ENCODE measurements at places on chromosomes 7 and 10.

DNA sequence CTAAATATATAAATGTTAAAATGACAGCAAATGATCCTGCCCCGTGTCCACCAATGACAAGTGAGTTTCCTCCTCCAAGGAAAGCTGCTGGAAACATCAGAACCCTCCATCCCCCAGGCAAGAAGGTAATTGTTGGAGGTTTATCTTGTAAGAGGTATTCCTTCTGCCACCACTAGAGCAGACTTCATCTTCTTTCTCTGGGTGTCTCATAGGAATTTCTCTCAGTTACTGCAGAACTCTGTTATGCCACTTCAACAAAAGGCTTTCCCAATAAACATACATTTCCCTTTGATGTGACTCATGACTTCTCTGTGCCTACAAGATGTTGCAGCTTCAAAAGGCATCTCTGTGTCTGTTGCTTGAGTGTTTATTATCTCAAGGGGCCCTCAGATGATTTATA is 279.1 kb downstream of the BMPER start:
- no peak for DNase-seq

DNA sequence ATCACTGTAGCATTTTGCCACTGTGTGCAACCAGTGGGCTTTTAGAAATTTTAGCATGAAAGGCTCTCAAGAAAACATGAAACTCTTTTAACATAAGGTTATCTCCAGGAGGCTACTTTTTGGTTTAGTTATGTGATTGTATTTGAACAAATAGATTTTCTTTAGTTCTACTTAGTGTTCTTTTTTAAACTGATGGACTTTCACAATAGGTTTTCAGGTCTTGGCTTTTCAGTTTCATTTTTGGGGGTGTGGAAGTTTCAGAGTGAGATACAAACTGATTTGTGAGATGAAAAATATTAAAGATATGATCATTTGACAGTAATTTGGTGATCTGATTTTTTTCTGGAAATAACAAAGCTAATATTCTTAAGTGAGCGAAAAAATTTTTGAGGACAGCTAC is 344.1 kb downstream of the PHF14 start:
- DNase-seq = no peak

- DNase-seq = no peak
Observed at GRCh38 chr10:24790073-24790472, 66.4 kb upstream of the ARHGAP21 start.

GRCh38 chr10:15606377-15606776 is 113.3 kb downstream of the ITGA8 start:
- no peak for DNase-seq

GRCh38 chr10:44858988-44859387 is 52.1 kb upstream of the TMEM72 start:
- DNase-seq = no peak

DNA sequence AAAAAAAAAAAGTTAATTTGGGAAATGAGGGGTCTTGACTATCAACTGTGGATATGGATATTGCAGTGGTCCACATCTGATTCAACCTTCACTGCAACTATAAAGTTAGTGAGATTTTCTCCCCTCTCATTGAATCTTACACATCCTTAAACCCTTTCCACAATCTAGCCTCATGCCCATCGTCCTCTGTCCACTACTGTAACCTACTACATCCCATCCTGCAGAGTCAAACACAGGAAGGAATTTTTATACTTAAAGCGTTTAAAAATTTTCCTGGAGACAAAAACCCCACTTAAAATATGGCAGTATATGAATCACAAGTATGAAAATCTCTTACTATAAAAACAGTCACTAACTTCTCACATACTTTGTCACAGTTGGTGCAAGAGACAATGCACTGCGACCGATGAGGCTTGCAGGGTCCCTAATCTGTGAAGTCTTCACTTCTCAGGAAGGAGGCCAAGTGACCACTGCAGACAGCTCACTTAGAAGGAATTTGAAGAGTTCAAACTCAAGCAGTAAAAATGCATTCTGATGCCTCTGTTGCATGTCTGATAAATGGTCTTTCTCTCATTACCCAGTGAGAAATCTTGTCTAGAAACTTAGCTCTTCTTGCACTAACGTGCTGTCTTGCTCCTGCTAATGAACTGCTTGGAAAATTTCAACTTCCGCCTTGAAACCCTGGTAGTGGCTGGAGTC is 50.3 kb upstream of the ST8SIA6 start:
- DNase-seq = peak; percentile 81

GRCh38 chr10:14740684-14741247 is 33.9 kb downstream of the FAM107B start:
- no peak for DNase-seq

DNA sequence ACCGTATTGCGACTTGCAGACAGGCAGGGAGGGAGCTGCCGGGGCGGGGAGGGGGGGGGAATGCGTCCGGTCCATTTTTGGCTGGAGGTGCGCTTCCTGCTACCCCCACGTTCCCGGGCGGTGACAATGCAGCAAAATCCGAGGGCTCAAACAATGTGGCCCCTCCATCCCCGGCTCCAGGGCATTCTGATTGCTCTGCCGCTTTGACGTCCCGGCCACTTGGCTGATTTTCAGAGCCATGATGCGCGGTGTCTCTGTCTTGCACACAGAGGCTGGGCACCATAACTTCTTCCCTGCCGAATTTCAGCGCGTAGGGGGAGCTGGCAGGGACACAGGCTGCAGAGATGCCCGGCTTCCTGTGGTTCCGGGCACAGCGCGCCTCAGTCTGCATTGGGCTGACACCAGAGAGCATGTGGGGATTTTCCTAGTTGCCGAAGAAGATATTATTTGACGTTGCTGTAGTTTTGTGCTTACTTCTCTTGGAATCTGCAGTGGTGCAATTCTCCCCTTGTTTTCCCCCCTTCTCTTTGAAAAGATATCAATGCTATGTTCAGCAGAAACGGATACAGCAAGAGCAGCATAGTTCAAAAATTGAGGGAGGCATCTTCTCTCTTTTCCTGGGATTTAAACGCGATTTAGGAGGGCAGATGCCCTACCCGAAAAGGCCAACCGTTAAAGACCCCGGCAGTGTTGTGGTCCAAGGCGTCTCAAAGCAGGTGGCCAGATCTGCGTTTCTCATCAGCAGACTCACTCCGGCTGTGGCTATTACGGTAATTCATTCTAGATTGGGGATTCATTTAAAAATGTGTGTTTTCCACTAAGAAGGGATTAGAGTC is 1.4 kb downstream of the HECW1 start:
- DNase-seq = no peak

DNA sequence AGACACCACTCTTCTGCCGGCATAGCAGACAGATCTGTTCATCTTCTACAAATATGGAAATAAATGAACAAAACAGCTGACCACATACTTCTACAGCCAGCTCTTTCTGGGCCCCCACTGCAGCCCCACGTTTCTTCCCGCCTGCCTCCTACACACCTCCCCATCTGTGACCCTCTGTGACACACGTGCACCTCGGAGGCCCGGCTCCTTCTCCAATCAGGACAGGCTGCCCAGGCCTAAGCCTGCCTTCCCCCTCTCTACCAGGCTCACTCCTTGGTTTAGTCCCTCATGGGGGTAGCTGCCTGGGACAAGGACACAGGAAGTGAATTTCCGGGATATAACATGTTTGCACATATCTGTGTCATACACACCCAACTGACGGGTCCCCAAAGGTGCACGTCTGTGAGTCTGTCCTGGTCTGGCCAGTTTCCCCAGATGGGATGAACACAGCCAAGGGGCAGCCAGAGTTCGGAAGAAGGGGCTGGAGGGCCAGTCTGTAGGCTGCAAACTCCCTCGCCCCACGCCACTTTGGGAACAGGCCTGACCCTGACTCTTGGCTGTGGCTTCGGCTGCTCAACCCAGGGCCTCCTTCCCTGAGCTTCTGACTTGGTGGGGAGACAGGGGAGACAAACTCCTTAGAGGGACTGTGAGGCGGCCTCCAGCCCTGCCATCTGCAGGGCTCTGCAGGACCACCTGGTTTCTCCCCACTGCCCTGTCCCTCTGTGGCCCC is 30.3 kb downstream of the PITRM1 start:
- DNase-seq = no peak

GRCh38 chr10:6463366-6463765 is 116.7 kb downstream of the PRKCQ start:
- DNase-seq = no peak

GRCh38 chr7:116500078-116500853 is 728 bp downstream of the CAV2 start:
- DNase-seq = no peak

DNA sequence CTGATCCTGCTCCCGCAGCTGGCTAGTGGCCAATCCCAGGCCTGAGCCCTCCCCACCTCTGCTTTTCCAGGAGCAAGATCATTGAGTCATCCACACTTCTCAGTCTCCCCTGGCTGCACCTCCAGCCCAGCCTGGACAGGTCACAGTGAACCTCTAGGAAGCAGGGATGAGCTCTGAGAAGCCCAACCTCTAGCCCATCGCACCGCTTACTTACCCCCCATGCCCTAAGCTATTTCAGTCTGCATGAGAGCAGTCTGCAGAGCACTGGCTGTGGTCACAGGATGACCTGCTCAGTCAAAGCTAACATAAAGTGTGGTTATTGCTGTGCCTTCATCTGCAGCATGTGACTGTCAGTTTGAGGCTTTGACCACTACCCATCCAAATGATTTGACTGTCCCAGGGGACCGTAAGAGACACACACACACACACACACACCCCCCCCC is 129.2 kb downstream of the SORBS1 start:
- DNase-seq = no peak

- DNase-seq = no peak
Observed at GRCh38 chr7:150631866-150632864, at the start of gene GIMAP6. Gene GIMAP6, minus strand, starts transcription at chr7:150632385. Its CDS starts 2,243 bp downstream, at chr7:150630142.

- DNase-seq = no peak
Observed at GRCh38 chr10:69492746-69493462, 41.6 kb downstream of the TSPAN15 start.

- DNase-seq = no peak
Observed at GRCh38 chr7:158035343-158035742, 552.3 kb downstream of the PTPRN2 start.

DNA sequence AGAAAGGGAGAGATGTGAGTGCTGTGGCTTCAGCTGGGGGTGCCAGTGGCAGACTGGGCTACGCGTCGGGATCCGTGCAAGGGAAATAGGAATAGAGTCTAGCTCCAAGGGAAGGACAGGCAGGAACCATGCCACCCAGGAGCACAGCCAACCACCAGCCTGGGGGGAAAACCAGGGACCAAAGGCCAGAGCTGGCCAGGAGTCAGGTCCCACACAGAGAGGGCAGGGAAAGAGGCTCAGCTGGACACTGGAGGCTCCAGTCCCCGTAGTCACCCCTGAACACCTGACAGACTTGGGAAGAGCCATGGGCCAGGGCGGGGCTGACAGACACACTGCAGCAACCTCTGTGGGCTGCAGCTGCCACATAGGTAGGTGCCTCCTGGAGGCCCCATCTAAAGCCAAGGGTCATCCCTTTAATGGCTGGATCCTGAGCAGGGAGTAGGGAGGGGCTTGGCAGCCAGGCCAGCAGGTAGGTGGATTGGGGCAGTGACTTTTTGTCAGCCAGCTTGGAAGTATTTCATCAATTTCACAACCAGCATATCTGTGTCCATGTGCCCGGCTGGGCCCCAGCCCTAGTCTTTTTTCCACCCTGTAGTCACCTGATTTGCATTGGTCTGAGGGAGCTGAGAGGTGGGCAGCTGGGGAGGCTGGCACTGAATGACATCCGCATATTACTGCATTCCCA is 163.2 kb downstream of the SH2D4B start:
- no peak for DNase-seq

DNA sequence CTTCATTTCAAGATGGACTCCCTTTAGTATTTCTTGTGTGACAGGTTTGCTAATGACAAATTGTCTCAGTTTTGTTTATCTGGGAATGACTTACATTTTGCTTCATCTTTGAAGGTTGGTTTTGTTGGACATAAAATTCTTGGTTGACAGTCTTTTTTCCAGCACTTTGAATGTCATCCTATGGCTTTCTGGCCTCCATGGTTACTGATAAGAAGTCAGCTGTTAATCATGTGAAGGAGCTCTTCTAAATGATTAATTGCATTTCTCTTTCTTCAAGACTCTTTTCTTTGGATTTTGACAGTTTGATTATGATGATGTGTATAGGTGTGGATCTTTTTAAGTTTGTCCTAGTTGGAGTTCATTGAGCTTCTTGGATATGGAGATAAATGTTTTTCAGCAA is 26.9 kb upstream of the HHEX start:
- no peak for DNase-seq

GRCh38 chr10:14056610-14057332 is 274.0 kb downstream of the FRMD4A start:
- peak; percentile 100 for DNase-seq

DNA sequence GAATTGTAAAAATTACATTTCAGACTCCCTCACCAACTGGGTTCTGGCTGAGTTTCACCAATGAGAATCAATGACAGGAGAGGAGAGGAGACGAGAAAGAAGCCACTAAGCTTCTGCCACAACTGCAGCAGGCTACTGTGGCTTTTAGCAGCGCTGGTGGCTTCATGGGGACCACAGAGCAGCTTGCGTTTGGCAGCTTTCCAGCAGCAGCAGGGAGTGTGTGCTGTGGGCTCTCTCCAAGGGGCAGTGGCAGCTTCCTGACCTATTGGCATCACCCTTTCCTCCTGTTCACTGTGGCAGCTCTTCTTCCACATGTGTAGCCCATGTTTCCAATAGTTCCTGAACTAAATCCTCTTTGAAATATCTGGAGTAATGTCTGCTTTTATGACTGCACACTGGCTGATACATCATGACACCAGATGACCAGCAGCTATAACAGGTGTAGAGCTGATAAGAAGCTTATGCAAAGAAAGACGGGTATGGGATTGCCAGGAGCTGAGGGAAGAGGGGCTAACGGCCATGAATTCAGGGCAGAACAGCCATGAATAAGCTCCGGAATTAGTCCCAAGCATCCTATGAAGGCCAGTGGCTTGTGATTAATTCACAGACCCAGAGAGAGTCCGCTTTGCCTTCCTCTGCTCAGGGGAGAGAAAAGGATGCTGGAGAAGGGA is 46.8 kb downstream of the KCNH2 start:
- DNase-seq = no peak

DNA sequence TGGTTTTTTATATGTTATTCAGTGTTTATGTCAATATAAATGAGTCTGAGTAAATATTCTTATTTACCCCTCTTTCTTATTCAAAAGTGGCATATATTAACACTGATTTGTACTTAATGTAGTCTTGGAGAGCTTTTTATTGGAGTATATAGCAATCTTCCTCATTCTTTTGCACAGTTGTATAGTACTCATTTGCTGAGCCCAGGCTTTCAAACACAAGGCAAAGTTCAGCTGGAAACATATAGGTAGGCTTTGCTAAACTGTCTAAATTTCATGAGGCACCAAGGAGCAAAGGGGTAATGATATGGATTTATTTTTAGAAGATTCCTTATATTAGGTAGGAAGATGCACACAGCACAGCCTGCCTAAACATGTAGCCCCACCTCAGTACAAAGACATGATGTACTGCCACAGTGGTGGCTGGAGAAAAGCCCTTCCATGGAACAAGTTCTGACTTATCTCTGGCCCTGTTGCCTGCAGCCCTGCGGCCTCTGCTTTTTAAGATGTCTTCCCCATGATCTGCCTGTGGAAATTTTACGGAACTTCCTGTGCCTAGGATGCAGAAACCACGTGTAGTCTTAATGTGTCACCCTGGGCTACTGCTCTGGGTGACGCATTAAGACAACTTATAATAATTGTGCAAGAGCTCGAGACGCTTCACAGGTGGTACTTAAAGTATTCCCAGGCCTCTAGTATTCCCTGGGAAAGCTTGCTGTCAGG is 9.6 kb upstream of the PDCD4 start:
- no peak for DNase-seq

- DNase-seq = no peak
Observed at GRCh38 chr7:44322631-44323363, 2.6 kb downstream of the CAMK2B start.
